Stimulated activated CD4-positive, alpha-beta T cell treated with anti-CD3 and anti-CD28 coated beads, Interleukin-2, amount 100 ng/mL, for 4 hours (primary cell): ENCODE measurements at places on chromosomes 2 and 18.
A peak's percentile ranks its signal among the peaks of the same experiment; 100 is the strongest.

DNA sequence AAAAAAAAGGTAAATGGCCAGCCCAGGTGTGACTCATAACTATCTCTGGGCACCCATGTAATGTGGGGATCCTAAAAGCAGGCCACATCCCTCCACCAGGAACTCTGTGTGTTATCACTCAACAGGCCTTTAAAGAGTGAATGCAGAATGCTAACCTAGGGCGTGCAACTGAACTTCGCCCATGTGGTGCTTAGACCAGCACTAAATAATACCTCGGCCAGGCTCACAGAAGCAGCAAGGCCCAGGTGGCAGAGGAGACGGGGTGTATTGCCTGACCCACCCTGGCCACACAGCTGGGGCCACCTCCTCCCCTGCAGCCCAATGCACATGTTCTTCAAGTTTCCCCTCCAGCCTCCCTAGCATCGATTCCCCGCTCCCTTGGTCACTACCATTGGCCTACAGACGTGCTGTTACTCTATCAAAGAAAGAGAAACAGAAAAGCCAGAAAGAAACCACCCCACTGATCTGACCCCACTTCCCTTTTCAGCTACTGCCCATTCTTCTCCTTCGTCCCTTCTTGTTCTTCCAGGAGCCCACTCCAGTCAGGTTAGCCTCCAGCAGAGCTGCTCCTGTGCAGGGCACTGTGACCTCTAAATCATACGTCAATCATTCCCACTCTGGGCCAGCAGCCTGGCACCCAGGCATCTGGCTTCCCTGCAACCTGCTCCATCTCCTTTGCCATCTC, 22.0 kb downstream of the FAM178B start:
- DNase-seq, result no peak

DNA sequence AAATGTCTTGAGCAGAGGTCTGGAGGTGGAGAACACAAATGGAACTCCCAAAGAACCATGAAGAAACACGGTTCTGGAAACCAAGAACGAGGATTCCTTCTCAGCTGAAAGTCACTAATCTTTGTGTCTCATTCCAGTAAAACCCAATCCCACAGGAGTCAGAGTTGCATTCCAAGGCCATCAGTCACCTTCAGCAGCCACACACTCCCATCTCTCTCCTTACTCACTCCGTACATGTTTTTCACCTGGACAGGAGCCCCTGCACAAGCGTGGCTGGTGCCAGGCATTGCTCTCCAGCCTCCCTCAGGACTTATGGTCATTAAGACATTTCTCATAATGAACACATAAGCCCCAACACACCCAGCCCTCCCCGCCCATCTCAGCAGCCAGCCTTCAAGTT, 175.4 kb upstream of the SIX2 start:
- DNase-seq, result no peak

- DNase-seq, result peak; percentile 44
These were observed 16.4 kb upstream of the FBLN7 start for GRCh38 chr2:112121682-112122254.

DNA sequence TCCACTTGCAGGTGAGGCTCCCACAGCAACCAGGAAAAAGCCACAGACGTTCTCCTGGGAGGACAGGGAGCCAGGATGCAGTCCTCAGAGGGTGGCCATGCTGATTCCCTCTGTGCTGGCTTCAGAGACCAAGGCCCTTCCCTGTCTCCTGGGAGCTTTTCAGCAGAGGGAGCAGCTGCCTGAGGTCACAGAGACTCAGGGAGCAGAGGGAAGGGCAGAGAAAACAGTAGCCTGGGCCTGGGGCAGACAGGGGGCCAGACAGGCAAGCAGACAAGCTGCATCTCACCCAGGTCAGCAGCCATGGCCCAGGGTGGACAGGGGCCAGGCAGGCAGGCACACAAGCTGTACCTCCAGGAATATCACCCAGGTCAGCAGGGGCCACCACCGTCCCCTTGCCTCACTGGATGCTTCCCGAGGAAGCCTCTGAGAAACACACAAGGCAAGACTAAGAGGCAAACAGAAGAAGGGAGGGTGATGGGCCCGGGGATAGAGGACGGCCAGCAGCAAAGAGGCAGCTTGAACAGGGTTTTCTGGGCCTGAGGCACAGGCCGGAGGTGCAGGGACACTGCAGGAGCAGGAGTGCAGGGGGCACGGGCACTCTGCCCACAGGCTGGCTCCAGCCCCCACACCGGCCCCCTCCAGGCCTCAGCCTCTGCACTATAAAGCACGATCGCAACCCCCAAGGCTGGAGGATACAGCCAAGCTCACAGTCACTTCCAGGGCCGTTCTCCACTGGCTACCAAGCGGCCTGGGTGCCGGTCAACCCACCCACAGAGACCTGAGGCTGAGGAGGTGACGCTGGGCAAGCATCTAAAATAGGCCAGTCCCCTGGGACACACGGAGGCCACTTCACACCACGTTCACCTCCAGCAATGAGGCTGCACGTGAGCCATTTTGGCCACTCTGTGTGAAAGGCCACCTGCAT, 6.1 kb downstream of the SLC66A2 start:
- no peak for DNase-seq

GRCh38 chr18:37964885-37965571, 399.4 kb upstream of the CELF4 start:
- no peak for DNase-seq

DNA sequence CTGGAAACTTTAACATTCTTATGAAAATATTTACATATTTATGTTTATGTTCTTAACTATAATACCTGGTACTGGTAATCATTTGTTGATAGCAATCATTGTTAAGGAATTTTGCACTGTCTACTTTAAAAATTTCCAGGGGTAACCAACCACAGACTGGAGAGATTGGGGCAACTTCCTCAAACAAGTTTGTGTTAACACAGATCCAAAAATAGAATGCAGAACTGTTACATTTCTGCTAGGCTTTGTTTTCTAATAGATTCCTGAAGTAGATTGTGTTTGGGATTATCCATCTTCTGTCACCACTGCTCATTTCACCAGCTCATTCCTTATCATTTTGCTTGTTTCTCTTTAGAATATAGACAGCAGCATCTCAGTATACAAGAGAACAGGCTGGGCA, 23.7 kb downstream of the RNF125 start:
- DNase-seq, result no peak

GRCh38 chr2:20661421-20662307, 5.3 kb upstream of the GDF7 start:
- peak; percentile 49 for DNase-seq

- DNase-seq, result no peak
These were observed 24.1 kb downstream of the DCDC2C start for GRCh38 chr2:3727397-3728045.

DNA sequence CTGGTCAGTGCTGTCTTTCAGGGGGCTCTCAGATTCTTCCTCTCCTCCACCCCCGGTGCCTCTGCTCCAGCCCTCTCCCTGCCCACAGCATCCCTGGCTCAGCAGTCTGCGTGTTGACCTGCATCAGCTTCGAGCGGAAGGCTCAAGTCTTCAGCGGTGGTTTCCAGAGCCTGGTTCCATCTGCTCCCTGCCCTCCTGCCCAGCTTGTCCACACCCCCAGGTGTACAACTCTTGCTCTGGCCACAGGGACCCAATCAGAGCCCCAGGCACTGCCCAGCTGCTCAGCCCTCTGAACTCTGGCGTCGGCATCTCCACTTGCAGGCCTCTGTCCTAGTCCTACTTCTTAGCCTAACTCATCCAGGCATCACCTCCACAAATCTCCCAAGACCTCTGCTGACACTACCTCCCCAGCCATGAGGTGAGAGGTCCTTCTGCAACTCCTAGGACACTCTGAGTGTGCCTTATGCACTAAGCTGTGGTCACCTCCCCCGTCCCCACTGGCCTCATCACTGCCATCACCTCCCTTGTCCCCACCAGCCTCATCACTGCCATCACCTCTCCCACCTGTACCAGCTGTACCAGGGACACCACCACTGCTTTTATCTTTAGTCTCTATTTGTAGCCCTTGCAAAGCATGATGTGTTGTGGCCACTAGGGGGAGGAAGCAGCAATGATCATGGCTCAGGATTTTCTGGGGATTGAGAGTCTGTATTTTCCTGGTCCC, 60.9 kb downstream of the EDAR start:
- DNase-seq, result peak; percentile 1

DNA sequence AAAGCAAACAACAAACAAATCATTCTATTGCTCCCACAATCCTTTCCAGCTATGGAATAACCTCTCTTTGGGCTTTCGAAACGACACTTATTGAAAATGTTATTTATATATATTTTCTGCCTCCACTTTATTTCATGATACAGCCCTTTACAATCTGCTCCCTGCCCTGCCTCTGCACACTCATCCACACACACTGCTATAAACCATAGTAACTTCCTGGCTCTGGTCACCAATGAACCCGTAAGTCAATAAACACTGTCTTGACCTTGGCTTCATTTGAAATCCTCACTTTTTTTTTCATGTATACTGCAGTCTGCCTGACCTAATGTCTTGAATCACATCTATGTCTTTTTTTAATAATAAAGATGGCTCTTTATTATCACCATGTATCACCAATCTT, 161.5 kb downstream of the SLC39A10 start:
- no peak for DNase-seq

DNA sequence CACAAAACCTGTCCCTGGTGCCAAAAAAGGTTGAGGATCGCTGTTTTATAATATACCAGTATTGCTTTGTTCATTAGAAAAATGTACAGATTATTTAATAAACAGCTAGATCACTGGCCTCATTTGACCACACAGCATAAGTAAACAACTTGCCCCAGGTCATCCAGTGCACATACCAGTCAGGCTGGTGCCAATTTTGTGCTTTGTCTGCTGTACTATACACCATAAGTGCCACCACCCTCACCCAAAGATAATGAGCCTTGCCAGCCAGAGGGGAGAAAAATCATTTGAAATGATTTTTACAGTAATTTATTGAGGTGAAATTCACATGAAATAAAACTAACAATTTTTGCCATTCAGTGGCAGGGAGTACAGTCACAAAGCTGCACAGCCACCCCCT, 202.2 kb upstream of the TWIST2 start:
- DNase-seq, result no peak

GRCh38 chr2:151852260-151853069, 24.2 kb upstream of the ARL5A start:
- DNase-seq, result no peak

DNA sequence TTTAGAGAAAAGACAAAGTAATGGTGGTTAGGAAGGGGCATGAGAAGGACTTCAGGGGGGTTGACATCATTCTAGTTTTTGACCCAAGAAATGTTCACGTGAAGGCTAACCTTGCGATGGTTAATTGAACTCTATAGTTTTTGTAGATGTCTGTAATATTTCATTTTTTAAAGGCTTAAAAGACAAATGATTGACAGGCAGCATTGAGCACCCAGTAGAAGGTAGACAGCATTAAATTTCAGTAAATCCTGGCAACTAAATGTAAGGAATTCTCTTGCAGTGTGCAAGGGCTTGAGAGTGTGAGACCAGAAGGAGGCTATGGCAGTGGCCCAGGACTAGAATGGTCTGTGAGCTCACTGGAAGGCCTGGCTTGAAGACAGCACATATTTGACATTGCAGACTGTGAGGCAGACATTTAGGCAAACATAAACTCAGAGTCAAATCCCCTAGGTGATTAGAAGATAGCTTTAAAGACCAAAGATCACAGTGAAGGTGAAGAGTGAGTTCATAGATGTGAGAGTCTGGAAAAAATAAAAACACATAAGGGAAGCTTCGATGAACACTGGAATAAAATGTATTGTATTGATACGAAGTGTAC, 100.1 kb upstream of the MAP4K4 start:
- no peak for DNase-seq

DNA sequence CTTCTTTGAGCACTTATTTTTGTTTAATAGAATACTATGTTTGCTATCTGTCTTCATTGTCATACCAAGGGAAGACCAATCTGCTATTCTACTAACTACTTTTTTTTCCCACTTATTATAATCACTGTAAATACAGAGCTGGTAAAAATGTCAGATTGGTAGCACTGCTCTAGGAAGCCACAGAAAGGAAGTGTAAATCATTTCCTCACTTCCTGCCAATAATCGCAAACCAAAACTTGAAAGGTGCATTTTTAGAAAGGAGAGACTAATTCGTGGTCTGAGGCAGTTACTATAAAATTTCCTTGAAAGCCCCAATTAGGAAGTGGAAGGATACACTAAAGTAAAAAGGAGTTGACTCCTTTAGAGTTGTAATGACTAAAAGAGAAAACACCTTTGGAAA, 13.9 kb upstream of the THSD7B start:
- no peak for DNase-seq

DNA sequence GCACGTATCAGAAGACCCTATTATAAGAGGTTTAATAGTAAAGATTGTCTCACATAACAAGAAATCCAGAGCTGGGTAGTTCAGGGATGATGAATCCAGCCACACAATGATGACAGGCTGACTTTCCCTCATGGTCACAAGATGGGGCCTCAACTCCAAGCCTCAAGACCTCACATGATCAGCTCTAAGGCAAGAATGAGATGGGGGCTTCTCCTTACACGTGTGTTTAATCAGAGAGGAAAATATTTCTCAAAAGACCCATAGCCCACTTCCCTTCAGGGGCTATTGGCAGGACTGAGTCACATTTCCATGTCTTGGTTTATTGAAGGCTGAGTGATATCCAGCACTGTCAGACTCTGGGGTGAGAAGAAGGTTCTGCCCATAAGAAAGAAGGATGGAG, 100.2 kb upstream of the FOSL2 start:
- no peak for DNase-seq

DNA sequence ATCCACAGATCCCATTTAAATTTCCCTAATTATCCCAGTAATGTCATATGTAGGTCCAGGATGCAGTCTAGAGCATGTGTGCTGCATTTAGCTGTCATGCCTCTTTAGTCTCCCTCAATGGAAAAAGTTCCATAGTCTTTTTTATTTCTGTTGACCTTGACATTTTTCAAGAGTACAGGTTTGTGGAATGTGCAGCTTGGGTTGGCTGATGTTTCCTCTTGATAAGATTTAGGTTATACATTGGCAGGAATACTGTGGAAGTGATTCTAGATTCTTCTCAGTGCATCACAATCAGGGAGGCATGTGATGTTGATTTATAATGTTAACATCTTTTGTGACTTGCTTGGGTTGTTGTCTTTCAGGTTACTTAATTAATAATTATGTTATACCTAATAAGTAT, 42.5 kb downstream of the PPM1B start:
- no peak for DNase-seq
